ENCODE measurements at places on chromosomes 3 and 15. TPM values are rescaled to one million over a fixed set of nuclear protein-coding genes. Genes with fewer than 3 reads are reported as not detected.
A peak's percentile ranks its signal among the peaks of the same experiment; 100 is the strongest.

Gene FBLN2
- 36.6 TPM for total RNA-seq

Gene MNS1
- total RNA-seq: 0.86 TPM

DNA sequence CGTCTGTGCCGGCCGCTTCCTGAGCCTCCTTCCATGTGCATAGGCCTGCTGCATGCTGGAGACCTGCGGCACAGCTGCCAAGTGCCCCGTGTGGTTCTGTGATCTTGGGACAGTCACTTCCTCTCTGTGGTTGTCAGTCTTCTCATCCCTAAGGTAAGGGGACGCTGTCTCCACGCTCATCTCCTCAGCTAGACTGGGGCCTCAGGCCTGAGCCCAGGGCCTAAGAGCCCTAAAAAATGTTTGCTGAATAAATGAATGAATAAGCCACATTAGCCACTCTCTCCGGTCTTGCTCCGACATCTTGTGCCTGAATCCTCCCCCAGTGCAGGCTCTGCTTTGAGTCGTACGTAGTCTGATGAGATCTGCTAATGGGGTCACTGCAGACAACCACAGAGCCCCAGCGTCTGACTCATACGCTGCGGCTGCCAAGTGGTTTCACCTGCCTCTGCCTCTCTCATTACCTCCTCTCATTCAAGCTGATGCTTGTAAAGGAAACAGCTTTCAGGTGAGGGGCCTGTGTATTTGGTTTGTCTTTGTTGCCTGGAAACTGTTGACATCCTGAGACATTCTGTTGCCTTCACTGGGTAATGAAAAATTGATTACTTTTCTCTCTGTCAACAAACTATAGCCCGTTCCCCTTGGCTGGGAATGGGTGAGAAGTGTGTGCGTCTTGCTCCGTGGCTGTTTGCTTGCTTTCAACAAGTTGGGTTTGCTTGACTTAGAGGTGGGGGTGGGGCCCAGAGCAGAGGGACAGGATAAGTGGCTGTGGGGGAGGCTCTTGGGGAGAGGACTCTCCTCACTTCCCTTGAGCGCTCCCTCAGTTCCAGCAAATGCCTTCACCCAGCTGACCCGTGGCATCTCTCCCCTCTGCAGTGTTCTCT, 15.9 kb downstream of the RPLP1 start:
- DNase-seq: peak; percentile 91

DNA sequence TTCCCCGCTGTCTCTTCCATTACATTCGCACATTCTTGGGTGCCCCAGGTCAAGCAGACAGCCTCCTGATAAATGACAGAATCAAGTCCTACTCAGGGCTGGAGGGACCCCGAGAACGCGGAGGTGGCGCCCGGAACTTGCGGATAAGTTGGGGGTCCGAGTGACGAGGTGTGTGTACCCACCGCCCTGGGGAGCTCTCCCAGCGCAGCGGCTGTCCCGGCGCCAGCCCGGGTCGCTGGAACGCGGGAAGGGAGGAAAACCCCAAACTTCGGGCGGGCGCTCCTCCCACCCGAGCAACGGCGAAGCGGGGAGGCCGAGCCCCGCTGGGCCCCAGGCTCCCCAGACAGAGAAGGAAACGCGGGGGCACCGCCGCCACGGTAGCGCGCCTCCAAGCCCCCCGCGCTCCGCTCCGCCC, 550 bp downstream of the CLN6 start:
- DNase-seq: no peak

- DNase-seq: no peak
Observed at GRCh38 chr3:138458774-138459499, 24.5 kb downstream of the ESYT3 start.

All from astrocyte (in vitro differentiated cells and primary cell).